ENCODE measurements at places on chromosomes 7 and 10.

GRCh38 chr10:103783681-103784080 is 71.7 kb downstream of the SH3PXD2A start:
- DNase-seq = no peak

DNA sequence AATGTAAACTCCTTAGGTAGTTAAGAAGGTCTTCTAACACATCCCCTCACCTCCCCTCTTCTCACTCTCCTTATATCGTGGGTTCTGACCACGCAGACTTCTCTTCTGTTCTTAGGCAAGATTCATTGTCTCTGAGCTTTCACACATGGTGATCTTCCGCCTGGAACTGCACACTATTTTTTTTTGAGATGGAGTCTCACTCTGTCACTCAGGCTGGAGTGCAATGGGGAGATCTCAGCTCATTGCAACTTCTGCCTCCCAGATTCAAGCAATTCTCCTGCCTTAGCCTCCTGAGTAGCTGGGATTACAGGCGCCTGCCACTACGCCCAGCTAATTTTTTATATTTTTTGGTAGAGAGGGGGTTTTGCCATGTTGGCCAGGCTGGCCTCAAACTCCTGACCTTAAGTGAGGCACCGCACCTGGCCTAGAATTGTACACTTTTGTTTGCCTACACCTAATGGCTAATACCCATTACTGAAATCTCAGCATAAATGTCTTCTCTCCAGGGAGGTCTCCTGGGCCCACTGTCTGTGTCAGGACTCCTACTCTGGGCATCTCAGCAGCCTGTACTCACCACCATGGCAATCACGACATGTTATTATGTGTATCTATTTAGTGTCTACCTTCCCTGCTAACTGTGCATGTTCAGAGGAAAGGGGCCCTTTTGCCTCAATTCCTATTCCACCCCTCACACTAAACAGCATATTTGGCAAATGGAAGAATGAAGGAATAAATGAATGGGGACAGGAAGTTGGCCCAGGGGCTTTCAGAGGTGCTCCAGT is 646.3 kb upstream of the DPP6 start:
- no peak for DNase-seq

DNA sequence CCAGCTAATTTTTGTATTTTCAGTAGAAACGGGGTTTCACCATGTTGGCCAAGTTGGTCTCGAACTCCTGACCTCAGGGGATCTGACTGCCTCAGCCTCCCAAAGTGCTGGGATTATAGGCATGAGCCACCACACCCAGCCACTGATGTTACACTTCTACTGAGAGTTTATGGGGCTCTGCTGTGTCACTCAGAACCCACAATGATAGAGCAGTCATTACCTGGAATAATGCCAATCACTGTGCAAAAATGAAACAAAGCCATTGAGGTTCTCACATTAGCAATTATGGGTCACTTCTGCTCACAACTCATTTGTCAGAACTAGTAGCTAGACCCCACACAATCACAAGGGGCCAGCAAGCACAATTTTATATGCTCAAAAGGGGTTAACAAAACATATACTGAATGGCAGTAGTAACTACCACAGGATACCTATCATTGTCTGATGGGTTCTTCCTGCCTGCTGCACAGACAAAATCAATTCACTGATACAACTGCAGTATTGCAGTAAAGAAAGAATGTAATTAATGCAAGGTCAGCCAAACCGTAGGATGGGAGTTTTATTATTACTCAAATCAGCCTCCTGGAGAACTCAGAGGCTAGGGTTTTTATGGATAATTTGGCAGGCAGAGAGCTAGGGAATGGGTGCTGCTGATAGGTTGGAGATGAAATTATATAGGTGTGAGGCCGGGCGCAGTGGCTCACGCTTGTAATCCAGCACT is 72.1 kb upstream of the TRIM24 start:
- no peak for DNase-seq

GRCh38 chr7:30799206-30799975 is 28.2 kb downstream of the MINDY4 start:
- DNase-seq = no peak

DNA sequence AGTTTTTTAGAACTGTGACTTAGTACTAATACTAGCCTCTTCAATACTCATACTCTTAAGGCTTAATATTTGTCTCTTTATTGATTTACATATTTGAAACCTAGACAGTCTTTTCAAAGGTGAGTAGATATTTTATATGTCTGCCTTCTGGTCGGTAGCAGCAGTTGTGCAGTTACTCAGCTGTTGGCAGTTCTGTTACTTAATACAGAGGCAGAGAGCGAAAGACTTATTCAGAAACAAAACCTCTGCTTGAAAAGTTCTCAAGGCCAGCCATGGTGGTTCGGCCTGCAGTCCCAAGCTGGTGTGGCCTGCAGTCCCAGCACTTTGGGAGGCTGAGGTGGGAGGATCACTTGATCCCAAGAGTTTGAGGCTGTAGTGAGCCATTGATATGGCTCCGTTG is 84.2 kb downstream of the AUTS2 start:
- DNase-seq = no peak

DNA sequence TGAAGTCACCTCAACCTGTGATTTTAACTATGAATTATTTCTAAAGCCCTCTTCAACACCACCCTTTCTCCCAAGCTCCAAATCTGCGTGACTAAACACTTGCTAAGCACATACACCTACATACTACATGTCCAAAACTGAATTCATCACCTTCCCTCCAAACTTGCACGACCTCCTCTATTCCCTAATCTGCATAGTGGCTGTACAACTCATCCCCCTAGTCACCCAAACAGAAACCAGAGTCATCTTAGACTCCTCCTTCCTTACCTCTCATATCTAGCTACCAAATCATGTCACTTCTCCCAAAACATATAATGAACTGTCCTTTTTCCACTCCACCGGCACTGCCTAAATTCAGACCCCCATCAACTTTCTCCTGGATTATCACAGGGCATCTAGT is 16.2 kb downstream of the ARHGAP21 start:
- no peak for DNase-seq

DNA sequence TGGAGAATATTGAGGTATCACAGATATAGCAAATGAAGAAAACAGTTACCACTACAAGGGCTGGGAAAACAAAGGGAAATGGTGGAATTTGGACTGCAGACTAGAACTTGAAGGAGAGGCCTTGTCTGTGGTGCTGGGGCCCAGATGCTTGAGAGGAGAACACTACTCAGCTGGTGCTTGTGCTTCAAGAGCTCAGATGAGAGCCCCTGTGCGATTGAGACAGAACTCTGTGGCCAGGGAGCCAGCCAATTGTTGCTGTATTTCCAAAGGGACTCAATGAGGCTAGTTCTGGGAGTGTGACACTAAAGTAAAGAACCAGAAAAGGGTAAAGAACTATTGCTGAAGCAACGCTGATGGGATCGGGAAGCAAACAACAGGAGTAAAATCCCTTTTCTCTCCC is 406.5 kb upstream of the SEMA3D start:
- no peak for DNase-seq

DNA sequence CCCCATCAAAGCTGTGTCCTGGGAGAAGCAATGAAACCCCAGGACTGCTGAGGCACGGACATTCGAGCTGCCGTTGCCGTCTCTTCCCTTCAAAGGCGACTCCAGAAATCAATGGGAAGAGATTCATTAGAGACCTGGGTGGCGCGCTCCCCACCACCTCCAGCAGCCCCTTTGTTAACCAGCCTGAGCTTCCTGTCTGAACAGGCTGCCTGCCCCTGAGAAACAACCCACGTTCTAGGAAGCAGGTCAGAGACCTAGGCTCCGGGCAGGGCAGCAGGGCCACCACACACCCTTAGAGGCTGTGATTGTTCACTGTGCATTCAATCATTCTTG is 110.9 kb upstream of the PPIF start:
- DNase-seq = no peak

GRCh38 chr7:77888998-77889397 is 90.4 kb downstream of the PHTF2 start:
- DNase-seq = no peak

GRCh38 chr10:86254526-86255174 is 111.9 kb downstream of the GRID1 start:
- DNase-seq = no peak

DNA sequence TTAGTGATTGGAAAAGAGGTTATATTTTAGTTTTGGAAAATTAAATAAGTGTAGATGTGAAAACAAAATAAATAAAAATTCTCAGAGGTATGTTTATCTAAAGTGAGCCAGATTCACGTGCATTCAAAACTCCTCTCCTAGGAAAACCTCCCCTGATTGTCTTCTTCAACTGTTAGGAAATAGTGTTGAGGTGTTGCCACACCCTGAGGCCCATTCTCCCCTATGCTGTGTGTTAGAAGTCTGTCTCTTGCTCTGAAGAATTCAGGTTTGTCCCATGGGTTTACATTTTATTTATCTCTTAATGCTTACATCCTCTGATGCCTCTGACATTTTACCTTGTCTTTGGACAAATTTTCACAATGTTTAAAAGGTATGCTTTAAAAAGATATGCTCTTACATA is 40.3 kb downstream of the PTPRE start:
- no peak for DNase-seq

GRCh38 chr10:43816351-43817321 is 168.0 kb upstream of the ZNF32 start:
- peak; percentile 93 for DNase-seq

DNA sequence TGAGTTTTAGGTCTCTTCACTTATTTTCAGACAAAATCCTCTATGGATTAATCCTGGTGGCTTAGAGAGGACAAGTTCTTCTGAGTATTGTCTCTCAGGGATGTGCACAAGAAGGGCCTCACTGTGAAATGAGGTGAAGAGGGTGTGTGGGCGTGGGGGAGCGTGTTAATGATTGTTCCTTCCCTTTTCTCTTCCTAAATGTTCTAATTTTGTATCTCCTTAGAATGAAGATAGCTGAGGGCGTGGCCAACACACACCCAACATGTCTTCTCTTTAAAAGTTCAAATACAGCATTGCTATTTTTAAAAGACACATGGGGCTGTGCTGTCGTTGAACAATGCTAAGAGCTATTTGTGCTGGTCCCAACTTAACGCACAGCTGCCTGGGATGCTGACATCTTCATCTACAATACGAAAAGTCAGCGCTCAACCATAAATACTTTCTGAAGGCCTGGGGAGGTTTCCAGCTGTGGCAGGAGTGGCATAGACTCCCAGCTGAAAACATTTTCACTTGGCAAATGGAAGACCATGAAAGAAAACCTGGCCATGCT is 135.9 kb downstream of the JCAD start:
- no peak for DNase-seq

DNA sequence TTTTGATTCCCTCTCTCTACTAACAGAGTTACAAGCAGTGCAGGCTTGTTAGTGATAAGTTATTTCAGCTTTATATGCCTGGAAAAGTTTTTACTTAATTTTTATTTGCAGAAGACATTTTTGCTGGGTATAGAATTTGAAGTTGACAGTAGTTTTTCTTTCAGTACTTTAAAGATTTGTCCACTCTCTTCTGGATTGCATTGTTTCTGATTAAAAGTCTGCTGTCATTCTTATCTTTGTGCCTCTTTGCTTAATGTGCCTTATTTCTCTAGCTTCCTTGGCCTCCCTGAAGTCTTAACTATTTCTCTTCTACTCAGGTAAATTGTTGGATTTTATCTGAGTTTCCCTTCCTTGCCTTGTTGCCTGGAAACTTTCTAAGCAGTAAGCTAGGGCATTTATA is 36.2 kb downstream of the PLCE1 start:
- no peak for DNase-seq

- DNase-seq = no peak
Measured at GRCh38 chr10:103890194-103890658, 27.8 kb downstream of the STN1 start.

- no peak for DNase-seq
Measured at GRCh38 chr7:78786055-78786454, 667.4 kb downstream of the MAGI2 start.

DNA sequence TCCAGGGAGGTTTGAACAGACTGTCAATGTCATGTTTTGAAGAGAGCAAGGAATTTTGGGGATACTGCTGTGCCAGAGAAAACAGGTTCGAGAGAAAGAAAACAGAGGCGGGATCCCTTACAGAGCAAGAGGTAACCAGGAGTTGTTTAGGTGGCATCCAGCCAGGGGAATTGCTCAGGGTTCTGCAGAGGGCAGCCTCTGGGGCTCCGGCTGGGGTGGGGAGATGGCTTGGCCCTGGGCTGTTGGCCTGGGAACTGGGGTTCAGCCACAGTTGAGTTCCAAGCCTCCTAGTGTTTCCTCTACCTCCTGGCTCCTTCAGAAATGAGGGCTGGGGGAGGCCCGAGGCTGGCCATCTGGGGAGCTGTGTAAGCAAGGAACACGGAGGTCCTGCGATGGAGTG is 68.0 kb downstream of the CAMK1D start:
- no peak for DNase-seq

DNA sequence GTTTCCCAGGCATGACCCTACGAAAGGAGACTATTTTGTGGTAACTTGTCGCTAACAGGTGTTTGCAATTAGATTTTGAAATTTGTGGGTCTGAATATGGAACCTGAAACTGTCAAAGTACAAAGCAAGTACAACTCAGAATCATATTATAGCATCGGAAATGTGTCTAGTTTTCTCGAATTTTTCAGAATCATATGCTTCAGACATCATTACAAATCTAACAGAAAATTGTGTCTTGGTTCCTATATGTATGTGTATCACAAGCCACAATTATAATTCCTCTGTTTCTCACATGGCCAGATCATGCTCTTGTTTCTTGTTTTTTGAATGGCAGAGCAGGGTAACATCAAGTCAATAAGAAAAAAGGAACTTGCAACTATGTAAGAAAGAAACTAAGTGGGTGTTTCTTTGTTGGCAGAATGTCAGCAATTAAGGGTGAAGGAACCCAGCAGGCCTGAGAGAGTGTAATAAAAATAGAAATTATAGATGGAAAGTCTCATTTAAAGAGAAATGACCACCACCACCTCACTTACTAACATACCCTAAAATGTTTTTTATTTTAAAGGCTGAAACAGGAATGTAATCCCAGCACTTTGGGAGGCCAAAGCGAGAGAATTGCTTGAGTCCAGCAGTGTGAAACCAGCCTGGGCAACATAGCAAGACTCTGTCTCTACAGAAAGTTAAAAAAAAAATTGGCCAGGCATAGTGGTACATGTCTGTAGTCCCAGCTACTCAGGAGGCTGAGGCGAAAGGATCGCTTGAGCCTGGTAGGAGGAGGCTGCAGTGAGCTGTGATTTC is 51.3 kb downstream of the PRTFDC1 start:
- no peak for DNase-seq

DNA sequence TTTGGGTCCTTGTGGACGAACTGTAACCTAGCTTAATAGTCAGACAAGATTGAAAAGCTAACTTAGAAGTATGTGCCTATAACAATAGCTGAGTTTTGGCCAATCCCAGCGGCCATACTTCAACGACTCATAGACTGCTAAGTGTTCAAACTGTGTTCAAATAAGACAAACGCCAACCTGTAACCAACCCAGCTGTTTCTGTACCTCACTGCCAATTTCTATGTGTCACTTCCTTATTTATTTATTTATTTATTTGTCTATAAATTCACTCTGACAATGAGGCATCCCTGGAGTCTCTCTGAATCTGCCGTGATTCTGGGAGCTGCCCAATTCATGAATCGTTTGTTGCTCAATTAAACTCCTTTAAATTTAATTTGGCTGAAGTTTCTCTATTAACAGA is 21.7 kb downstream of the ST8SIA6 start:
- DNase-seq = no peak

- DNase-seq = no peak
Measured at GRCh38 chr10:20682782-20683181, 214.3 kb downstream of the NEBL start.
